ENCODE measurements at places on chromosomes 11 and 22.

- DNase-seq: no peak
These were observed 141.6 kb downstream of the TRPC6 start for GRCh38 chr11:101442171-101442570.

DNA sequence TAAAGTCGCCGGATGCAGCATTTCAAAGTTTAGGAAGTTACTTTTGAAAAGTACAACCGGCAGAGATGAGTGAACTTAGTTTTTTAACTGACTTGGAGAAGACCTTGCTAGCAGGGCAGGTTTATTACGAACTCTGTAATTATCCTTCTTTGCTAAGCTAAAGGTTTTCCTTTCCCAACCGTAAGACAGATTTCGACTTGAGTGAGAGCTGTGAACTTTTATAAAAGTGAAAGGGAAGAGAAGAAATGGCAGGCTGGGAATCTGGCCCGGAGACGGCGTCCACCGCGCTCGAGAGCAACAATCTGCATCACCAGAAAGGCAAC is 659 bp upstream of the TEAD1 start:
- DNase-seq: no peak

DNA sequence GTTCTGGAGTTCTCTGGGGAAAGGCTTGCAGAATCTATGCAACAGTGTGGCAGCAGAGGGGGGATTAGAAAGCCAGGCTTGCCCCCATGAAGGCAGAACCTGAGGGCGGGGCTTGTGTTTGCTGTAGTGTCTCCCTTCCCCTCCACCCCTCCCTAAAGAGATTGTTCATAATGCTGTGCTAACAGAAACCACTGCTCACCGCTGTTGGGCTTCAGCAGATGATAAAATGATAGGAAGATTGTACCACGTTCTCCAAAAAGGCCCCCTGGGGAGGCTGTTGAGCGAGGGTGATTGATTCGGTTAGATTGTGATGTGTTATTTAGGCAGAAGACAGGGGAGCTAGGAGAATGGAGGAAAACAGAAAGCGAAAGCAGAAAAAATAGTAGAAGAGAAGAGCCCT is 215.2 kb upstream of the NCAM1 start:
- DNase-seq: no peak

DNA sequence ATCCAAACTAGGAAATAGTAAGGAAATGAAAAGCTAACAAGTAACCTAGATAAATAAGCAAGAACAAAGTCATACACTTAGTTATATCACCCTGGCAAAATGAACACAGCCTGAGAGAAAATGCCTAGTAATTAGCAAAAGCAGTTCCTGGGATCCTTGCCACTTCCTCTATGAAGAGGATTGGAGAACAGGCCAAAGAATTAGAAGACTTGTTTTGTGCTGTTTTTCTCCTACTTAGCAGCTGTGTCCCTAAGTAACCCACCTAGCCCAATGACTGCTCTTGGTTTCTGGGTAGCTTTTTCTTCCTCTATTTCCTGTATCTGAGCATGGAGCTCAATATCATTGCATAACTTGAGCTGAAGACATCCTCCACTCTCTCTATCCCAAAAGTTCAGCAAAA is 713.9 kb downstream of the ETS1 start:
- DNase-seq: no peak

DNA sequence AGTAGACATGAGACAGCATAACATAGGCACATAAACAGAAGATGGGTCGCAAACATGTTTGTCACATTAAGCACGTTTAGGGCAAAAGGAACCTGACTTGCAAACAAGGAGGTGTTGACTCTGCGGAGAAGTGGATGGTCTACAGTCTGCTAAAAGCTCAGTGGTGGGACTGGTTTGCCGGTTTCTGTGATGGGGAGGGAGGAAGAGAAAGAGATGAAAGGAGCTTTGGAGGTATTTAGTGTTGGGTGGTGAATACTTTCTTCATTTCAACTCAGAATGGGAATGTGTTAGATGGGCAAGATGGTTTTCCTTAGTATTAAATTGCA is 191.4 kb upstream of the SORL1-AS1 start:
- no peak for DNase-seq

DNA sequence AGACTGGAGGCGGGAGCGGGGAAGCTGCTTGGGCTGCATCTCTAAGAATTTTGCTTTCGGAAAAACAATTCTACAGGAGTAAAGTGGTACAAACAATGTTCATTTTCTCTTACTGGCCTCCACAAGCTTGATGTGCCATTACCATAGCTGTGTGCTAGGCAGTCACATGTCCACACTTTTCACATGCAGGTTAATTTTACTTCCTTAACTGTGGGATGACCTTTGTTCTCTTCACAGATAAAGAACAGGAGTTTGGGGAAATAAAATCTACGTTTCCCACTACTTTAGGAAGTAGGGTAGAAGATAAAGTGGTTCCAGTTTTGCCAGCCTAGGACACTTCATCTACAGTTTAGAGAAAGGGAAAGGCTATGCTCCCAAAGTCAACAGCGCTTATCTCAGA is 327.2 kb upstream of the NARS2 start:
- no peak for DNase-seq

DNA sequence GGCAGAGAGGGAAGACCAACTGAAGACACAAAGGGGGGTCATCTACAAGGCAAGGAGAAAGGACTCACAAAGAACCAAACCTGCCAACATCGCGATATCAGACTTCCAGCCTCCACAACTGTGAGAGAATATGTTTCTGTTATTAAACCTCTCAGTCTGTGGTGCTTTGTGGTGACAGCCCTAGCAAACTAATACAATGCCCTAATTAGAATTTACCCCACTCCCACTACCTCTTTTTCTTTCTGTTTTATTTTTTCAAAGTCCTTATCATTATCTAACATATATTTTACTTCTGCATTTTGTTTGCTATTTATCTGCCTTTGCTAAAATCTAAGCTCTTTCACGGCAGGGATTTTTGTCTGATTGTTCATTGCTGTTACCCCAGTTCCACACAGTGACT is 2.5 kb upstream of the OR52D1 start:
- DNase-seq: no peak

GRCh38 chr11:114171257-114172054 is 111.9 kb downstream of the ZBTB16 start:
- DNase-seq: no peak

DNA sequence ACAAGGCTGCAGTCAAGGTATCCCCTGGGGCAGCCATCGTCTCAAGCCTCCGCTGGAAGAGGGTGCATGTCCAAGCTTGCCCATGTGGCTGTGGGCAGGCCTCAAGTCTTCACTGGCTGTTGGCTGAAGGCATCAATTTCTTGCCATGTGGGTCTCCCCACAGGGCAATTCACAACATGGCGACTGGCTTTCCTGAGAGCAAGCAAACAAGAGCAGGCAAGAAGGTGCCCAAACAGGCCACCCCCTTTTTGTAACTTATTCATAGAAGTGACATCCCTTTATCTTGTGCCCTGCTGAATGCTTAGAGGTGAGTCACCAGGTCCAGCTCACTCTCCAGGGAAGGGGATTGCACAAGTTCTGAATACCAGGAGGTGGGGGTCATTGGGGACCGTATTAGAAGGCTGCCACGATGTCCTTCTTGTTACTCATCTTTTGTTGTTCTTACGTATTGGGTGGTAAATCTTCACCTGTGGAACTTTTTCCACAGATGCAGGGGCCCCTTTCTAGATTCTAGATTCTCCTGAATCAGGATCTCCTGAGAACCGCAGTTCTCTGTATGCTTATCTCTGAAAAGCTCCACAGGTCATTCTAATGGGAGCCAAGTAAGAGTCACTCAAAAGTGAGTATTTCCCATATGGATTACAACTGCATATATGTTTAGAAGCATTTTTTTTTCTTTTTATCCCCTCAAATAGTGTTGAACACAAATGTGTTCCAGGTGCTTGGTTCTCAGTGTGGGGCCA is 44.2 kb upstream of the MICAL2 start:
- DNase-seq: no peak

GRCh38 chr11:29093416-29094120 is 923.3 kb downstream of the KCNA4 start:
- DNase-seq: no peak

All from stimulated activated CD4-positive, alpha-beta T cell treated with anti-CD3 and anti-CD28 coated beads, Interleukin-15, amount 100 ng/mL, for 48 hours (primary cell).